ENCODE measurements at places on chromosomes 16 and 17.

GRCh38 chr17:48575673-48576478, 2.3 kb downstream of the HOXB4 start:
- DNase-seq = no peak

DNA sequence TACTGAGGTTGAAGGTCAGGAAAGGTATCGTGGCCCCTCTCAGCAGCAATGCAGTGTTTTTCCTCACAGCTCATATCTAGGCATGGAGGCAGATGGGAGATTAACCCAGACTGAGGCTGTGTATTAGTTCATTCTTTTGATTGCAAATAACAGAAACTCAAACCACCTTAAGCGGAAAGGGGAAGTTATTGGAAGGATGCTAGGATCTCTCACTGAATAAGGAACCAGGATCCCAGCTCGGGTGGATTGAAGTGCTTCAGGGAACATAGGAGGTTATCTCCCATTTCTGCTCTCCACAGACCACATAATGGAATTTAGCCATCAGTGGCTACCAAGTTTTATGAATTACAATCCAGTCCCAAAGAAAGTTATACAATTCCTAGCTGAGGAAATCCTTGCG, 8.2 kb downstream of the ZNF689 start:
- DNase-seq = no peak

GRCh38 chr17:29555840-29556239, 11.0 kb downstream of the ABHD15 start:
- no peak for DNase-seq

DNA sequence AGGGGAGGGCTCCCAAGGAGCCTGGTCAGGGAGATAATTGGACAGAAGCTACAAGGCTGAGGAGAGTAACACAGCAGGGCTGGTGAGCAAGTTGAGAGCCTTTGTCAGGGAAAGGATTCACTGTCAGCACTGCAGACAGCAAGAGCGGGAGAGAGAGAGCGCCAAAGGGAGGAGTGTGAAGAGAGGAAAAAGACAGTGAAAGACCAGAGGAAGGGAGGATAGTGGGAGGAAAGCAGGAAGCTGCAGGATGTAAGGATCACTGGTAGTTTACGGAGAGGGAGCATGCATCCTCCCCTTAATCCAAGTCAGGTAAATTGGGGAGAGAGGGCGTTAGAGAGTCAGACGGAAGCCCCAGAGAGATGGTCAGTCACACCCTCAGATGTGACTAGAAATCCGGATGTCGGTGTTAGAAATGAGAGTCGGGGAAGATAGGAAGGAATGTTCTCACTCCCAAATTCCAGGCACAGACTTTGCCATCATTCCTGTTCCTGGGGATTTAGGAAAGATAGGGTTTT, 13.8 kb upstream of the SPOP start:
- DNase-seq = no peak

GRCh38 chr16:72172105-72173034, at the start of gene PMFBP1:
PMFBP1 (minus strand) TSS chr16:72172155; CDS start chr16:72171208, 947 bp downstream.
- peak; percentile 63 for DNase-seq

DNA sequence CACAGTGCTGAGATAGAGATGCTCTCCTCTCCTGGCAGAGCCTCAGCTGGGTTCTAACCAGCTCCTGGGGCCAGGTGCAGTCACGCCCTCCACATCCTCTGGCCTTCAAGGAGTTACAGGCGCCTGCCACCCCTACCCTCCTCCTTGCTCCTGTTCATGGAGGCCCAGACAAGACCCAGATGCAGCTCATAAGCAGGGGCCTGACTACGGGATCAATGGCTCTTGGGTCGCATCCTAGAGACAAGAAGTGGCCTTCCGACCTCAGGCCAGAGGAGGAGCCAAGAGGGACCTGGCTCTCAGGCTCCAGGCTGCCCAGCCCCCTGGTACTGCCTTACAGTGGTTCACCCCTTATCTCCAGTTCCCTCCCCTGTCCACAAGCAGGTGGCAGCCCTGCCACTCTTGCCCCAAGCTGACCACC, 23.0 kb downstream of the ARHGAP27 start:
- DNase-seq = no peak

GRCh38 chr16:66226762-66227161, 139.7 kb upstream of the CDH5 start:
- DNase-seq = no peak

- DNase-seq = peak; percentile 73
Observed at GRCh38 chr16:46911038-46911437, 26.9 kb downstream of the GPT2 start.

DNA sequence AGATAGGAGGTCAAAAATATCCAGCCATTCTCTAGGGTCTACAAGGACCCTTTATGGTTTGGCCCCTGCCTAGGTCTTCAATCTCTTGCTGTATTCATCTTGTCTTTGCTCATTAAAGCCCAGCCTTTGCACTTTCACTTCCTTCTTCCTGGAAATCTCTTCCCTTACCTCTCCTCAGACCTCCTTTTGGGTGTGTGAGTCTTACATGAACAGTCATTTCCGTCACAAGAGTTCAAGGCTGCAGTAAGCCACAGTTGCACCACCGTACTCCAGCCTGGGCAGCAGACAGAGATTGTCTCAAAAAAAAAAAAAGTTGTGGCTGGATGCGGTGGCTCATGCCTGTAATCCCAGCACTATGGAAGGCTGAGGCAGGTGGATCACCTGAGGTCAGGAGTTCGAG, 6.0 kb upstream of the ATP1B2 start:
- no peak for DNase-seq

GRCh38 chr17:69812240-69812837, 262.7 kb upstream of the KCNJ16 start:
- no peak for DNase-seq

DNA sequence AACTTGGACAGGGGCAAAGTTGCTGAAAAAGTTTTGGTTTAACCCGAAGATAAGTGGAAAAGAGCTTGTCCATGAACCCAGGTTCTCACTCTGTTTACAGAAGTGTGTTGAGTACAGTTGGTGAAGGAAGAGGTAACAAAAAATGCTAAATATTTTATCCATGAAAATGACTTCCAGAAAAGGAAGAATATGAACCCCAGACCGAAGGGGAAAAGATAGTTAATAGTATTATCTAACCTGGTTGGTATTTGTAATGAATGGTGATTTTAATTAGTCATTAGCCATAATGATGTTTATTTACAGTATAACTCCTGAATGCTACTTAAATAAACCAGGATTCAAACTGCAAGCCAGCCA, 574 bp upstream of the TMEM106A start:
- no peak for DNase-seq

GRCh38 chr16:30094541-30095165, 1.4 kb downstream of the YPEL3 start:
- DNase-seq = no peak

DNA sequence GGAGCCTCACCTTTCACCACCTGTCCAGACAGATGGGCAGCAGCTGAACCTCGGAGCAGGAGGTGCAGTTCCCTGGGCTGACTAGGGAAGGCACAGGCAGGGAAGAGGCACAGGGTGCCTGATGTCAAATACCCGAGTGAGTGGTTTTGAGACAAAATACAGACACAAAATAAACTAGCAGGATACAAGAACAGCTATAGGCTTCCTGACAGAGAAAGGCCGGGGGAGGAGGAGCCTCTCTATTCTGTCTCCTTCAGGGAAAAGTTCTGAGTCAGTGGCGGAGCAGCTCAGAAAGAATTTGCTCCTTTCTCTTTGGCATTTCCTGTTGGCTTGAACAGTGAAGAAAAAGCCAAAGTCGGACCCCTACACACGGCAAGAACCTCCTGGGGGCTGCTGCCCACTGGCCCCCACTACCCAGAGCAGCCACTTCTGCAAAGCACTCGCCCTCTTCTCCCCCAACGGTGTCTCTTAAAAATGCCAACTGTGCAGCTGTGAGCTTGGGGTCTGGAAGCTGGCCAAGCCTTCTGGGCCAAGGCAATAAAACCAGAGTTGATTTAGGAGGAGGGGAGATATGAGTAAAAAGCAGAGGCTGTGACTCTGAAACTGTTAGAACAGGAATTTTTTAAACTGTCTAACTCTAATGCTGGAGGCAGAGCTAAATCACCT, 14.4 kb upstream of the FAAP100 start:
- DNase-seq = no peak

- no peak for DNase-seq
Observed at GRCh38 chr16:75485230-75486013, 9.8 kb downstream of the CHST6 start.

DNA sequence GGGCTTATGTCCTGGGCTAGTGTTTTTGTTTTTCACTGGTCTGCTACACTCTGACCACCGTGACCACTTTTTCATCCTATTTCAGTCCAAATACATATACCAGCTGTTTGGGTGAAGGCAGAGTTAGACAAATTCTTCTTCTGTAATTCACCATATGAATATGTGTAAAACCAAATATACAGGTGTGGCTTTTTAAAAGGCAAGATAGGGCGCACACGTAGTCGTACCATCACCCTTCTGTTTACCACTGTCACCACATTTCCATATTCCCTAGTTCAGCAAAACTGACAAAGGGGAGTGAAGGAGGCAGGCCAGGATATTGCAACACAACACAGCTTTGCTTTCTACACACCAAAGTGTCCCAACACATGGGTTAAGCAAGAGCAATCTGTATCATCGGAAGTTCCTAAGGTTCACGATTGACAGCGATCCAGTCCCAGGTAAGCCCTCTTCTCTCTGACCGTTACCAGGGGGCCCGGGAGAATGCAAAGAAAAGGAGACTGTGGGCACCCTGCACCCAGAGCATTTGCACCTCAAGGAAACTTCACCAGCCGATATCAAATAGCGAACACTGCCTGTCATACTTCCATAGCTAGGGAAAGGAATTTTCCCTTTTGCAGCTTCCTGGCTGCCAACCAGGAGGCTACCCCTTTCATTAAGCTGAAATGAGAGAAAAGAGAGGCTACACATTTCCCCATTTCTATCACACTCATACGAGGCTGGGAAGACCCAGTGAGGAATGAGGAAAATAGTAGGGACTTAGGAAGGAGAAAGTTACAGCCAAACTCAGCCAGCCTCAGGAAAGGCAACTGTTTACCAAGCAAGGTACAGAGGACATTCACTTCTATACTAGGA, 23.1 kb downstream of the CREBBP start:
- no peak for DNase-seq

DNA sequence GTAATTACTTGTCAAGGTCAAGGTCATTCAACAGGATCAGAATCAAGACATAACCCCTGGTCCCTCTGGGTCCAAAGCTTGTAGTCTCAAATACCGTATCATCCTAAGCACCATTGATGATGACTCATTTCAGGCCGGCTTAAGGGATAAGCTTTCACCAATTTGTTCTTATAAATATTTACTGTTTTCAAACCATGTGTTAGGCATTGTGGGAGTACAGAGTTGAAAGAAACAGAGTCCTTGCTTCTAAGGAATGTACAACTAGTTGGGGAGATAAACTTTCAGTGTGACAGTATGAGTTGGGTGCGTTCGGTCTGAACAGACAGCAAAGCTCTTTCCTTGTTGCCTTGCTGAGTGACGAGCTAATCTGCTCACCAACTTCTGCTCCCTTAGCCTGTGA, 183.5 kb upstream of the MAF start:
- no peak for DNase-seq

DNA sequence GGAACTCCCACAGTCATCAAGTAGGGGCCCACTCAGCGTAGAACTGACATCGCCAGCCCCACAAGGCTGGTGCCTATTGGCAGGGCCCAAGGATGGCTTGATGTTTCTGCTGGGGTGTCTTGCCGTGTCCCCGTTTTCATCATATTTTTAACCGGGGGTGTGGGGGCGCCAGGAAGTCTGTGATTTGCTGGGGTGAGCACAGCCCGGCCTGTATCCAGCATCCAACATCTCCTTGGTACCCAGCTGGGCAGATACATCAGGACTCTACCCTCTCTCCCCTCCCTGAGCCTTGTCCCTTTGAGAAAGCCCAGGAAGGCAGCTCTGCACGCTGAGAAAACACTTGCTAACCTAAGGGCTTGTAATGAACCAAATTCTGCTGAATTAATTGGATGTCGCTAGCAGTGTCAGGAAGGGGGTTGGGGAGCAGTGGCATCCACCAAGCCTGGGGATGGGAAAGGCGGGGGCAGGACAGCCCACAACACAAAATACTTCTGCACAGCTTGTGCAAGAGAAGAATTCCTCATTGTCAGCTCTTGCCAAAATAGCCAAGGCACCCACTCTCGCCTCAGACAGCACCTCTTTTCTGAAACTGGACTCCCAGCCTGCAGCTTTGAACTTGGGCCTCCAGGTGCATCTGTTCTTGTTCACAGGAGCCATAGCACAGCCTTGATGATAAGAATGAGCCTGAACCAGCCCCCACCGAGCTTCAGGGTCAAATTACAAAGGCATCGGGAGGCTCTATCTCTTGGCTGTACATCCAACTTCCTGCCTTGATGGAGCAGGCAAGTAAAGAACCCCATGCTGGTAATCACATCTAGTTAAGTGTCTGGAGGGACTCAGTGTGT, 63.7 kb upstream of the LYRM9 start:
- DNase-seq = no peak

DNA sequence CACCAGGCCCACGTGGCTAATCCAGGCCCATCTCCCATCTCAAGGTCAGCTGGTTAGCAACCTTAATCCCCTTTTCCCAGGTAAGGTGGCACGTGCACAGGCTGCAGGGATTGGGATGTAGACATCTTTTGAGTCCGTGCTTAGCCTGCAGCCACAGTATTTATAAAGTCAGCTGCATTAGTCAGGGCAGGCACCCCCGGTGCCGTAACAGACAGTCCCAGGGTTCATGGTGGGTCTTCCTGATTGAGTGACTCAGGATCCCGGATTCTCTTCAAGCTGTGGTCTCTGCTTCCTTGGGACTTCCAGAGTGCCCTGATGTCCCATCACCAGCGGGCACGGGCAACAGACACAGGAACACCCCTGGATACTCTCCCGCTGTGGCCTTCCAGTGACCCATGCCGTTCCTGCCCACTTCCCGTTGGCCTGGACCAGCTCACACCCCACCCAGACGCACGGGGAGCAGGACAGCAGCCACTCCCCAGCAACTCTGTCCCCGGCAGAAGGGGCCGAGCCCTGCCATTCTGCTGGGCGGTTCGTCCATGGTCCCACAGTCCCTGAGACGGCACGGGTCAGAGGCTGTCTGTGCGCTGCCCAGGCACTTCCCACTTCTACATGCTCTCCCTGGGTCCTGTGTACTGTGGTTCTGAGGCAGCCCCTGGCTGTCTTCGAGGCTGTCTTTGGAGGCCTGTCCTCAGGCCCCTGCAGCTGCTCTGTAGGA, 248.6 kb upstream of the GSE1 start:
- DNase-seq = no peak

DNA sequence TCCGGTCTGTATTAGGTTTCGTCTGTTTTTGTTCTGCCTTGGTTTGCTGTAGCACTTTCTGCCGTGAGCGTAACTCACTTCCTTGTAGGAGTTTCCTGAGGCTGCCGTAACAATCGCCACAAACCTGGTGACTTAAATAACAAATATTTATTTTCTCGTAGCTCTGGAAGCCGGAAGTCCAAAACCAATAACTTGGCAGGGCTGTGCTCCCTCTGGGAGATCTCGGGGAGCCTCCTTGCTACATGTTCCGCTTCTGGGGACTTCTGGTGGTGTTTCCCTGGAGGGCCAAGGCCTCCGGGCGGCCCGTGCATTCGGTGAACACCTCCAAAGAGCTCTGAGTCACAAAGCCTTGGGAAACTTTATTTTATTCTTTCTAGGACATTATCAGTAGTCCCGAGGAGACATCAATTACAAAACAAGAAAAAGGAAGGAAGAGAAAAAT, 6.8 kb upstream of the WDR45B start:
- DNase-seq = no peak

GRCh38 chr17:17304521-17304985, 1.4 kb downstream of the NT5M start:
- DNase-seq = no peak

- no peak for DNase-seq
Observed at GRCh38 chr16:11801481-11802021, 4.5 kb upstream of the ZC3H7A start.
